Activated naive CD4-positive, alpha-beta T cell treated with Interleukin-2 at 50 U/mL for 16 hours (primary cell): ENCODE measurements at places on chromosomes 13 and 19.
A peak's percentile ranks its signal among the peaks of the same experiment; 100 is the strongest.

DNA sequence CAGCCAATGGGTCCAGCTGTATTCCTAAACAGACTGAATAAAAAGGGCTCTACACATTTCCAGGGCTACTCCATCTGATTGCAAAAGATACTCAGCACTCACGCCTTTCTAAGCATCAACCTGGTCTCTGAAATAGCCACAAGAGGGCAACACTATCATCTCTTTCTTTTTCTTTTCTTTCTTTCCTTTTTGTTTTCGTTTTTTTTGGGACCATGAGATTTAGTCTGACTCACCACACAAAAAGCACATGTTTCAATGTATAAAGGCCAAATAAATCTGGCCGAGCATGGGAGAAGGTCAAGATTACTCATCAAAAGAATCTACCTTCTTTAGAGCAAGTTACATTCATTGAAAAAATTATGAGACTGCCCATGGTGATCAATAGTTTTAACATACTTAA is 805.6 kb upstream of the ARGLU1 start:
- DNase-seq: no peak

DNA sequence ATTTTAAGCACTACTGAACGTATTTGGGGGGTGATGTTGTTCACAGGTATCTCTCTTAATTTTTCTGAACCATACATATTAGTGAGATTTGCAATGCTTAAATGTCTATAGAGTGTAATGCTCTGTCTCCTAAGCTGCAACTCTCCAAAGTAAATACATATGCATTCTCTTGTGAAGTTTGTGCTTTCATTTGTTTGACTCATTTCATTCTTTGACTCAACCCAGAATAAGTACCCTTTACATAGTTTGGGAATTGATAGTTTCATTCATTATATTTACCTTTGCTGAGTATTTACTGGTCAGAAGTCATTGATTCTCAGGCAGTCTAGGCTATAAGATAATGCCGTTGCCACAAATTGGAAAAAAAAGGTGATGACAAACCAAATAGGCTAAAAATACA is 406.9 kb downstream of the FGF9 start:
- DNase-seq: no peak

GRCh38 chr13:20401531-20401930 is 124.1 kb downstream of the CRYL1 start:
- no peak for DNase-seq

DNA sequence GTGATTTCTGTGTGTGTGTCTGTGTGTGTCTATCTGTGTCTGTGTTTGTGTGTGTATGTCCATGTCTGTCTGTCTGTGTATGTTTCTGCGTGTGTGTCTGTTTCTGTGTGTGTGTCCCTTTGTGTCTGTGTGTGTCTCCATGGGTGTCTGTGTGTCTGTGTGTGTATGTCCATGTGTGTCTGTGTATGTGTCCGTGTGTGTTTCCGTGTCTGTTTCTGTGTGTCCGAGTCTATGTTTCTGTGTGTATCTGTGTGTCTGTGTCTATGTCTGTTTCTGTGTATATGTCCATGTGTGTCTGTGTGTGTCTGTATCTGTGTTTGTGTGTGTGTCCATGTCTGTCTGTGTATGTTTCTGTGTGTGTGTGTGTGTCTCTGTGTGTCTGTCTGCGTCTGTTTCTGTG is 276.3 kb upstream of the SOX1 start:
- no peak for DNase-seq

- DNase-seq: no peak
These were observed 308.4 kb downstream of the FGF9 start for GRCh38 chr13:21979161-21979806.

- no peak for DNase-seq
These were observed 3.3 kb upstream of the USP12 start for GRCh38 chr13:27174766-27175455.

DNA sequence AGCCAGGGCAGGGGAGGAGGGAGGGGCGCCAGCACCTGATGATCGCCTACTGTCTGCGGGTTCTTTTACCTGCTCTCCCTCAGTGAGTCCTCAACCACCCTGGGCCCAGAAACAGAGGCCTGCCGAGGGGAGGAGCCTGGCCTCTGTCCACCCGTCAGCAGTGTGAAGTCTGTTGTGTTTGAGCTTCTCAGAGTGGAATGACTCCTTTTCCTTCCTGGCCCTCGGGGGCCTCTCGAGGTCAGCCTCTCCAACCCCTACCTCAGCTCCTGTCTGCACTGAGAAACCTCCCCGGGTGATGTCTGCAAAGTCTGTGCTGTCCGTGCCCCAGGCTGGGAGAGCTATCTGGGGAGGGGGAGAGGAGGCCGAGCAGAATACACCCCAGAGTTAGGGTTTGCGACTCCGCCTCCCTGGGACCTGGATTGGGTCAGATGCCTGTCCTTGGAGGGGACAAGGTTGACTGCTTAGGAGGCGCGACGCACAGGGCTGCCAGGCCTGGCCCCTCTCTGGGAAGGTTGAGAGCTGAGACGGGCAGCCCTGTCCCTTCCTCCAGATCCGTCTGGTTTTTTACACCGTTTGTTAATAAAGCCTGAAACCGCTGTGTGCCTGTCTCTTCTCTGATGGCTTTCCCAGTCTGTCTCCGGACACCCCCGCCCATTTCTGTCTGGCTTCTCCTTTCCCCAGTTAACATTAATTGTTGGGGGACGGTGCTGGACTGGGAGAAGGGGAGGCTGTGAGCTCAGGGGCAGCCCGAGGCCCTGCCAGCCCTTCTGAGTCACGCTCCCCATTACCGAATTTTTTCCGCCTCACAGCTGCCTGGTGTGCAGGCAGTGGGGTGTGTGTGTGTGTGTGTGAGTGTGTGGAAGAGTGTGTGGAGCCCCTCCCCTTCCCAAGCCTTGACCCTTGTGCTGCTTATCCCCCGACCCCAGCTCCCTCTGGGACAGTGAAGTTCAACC is 989 bp upstream of the SSC5D start:
- peak; percentile 59 for DNase-seq

GRCh38 chr19:29492769-29493168 is 33.0 kb upstream of the VSTM2B start:
- DNase-seq: no peak

- no peak for DNase-seq
These were observed 48.2 kb downstream of the PIN1 start for GRCh38 chr19:9883231-9883758.

- no peak for DNase-seq
These were observed 35.4 kb downstream of the ZNF557 start for GRCh38 chr19:7104747-7105447.

DNA sequence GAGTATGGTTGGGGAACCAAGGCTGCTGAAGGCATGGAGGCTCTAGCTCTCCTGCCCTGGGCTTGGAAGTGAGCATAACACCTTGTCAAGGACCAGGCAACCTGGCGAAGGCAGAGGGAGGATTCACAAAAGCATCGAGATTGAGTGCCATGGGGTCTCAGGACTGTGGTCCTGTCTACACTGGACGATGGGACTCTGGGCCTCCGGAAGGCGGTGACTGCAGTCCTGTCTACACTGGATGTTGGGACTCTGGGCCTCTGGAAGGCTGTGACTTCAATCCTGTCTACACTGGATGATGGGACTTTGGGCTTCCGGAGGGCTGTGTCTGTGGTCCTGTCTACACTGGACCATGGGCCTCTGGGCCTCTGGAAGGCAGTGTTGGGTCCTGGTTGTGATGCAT is 290.4 kb downstream of the TEX29 start:
- no peak for DNase-seq

DNA sequence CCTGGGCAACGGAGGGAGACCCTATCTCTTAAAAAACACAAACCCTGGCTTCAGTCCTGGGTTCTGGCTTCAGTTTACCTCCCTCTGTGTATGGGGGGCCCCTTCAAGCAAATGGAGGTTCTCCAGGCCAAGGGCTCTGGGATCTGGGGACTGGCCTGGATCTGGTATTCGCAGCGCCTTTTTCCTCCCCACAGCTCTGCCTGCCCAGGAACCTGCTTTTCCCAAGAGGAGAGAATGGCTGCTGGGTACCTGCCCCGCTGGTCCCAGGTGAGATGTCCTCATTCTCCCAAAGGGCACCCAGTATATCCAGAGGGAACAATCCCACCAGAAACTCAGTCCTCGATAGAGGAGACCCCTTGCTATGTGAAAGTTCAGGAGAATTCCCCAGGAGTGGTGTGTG is 3.2 kb downstream of the ZNF554 start:
- DNase-seq: no peak

- DNase-seq: peak; percentile 14
These were observed 14.4 kb downstream of the EPS15L1 start for GRCh38 chr19:16457195-16457953.
